Stimulated activated CD4-positive, alpha-beta T cell treated with anti-CD3 and anti-CD28 coated beads, Interleukin-1b, Interleukin-23, amount 100 ng/mL, for 1 hour (primary cell): ENCODE measurements at places on chromosomes 1 and 21.
A peak's percentile ranks its signal among the peaks of the same experiment; 100 is the strongest.

GRCh38 chr1:115978292-115978941 is 2.1 kb downstream of the SLC22A15 start:
- no peak for DNase-seq

GRCh38 chr1:22239378-22239777 is 96.5 kb upstream of the WNT4 start:
- DNase-seq: no peak

- peak; percentile 77 for DNase-seq
These were observed 797 bp upstream of the USP1 start for GRCh38 chr1:62436039-62436465.

GRCh38 chr1:231421546-231421970 is 529 bp downstream of the EGLN1 start:
- no peak for DNase-seq

- DNase-seq: no peak
These were observed at the start of gene LAMC2 for GRCh38 chr1:183185941-183186490. TSS of gene LAMC2 (plus strand) at chr1:183186264. CDS start at chr1:183186353, 89 bp downstream.

DNA sequence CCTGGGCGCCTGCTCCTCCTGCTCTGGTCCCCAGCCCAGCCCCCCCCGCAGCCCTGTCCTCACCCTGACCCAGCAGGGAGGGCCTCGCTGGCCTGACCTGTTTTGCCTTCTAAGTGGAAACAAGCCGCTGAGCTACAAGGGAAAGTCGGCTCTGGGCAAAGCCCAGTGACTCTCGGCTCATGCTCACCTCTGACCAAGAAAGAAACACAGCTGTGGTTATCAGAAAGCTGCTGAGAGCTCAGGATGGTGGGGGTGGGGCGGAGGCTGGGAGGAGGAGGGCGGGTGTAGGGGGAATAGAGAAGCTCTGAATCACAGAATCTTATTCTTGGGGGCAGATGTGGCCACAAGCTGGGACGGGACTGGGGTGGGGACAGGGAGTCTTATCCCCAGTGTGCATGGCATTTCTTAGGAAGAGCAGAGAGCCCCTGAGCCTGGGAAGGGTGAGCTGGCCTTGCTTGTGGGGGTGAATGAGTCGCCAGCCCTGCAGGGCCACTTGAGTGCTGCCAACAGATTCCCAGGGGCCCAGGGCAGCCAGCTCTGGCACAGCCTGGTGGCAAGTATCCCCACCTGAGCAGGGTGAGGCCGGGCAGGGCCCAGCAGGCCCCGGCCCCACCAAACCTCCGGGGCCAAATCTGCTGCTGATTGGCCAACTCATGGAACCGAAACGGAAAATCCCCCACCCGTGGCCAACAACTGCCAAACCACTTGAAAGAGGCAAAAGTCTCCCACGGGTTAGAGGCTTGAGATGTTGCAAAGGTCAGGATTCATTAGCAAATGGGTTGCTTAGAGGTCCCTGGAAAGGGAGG is 120.6 kb downstream of the SPSB1 start:
- DNase-seq: peak; percentile 43

GRCh38 chr21:36917471-36918158 is 48.9 kb downstream of the HLCS start:
- no peak for DNase-seq

GRCh38 chr1:182286761-182287160 is 104.8 kb downstream of the GLUL start:
- DNase-seq: no peak

GRCh38 chr1:5568321-5568720 is 423.9 kb downstream of the NPHP4 start:
- DNase-seq: no peak

- no peak for DNase-seq
These were observed 318.4 kb downstream of the RPS6KC1 start for GRCh38 chr1:213369465-213369864.

DNA sequence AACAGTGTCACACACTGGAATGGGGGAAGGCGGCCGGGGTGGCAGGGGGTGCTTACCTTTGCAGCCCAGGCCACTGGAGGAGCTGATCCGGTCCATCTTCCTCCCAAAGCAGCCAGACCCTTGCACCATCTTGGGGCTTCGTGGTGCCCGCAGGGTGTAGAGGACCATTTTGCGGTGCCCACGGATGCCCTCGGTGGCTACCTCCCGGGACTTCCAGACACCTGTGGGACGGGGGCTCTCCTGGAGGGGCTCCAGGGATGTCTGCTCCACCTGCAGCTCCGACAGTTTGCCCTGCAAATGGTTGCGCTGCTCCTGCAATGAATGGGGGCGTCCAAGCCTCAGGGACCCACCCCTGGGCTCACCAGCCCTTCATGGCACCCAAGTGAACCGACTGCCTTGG is 587 bp downstream of the NPPB start:
- no peak for DNase-seq

DNA sequence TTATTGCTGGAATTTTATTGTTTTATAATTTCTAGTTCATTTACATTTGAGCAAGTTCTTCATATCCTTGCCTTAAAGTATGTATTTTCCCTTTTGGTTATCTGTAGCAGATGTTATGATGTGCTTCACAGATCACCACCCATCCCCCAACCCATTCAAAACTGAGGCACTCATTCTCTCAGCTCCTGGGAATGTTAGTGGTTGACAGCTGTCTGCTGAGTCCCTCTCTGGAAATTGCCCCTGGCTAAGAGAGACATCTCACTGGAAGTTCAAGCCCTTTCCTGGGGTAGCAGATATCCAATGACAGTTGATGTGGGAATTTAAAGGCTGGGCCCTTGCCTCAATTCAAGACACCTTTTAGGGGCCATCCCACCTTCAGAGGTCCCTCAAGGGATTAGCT is 4.3 kb upstream of the DPYD start:
- no peak for DNase-seq

GRCh38 chr1:88984569-88984968 is 7.9 kb downstream of the KYAT3 start:
- DNase-seq: no peak

GRCh38 chr1:88768816-88769215 is 84.7 kb downstream of the PKN2 start:
- no peak for DNase-seq
